ENCODE measurements at places on chromosomes 5 and 9. TPM values are rescaled to one million over a fixed set of nuclear protein-coding genes. Genes with fewer than 3 reads are reported as not detected.

- no peaks in the 10 kb centered on the region for H3K27me3 ChIP-seq
- DNase-seq, result no peak
- H3K27ac ChIP-seq, result no peak overlapping the region
- no peaks in the 10 kb centered on the region for H3K36me3 ChIP-seq
Observed at GRCh38 chr5:21049901-21050300, 1061.9 kb upstream of the CDH18 start.

TXNDC8 gene
- total RNA-seq, result not detected

ANGPTL2 gene
- total RNA-seq, result 19.6 TPM

- no peak for DNase-seq
- H3K27ac ChIP-seq, result no peak overlapping the region
- H3K4me1 ChIP-seq, result no peaks in the 10 kb centered on the region
- no peak overlapping the region for H3K4me3 ChIP-seq
Observed at GRCh38 chr9:137710704-137711103, 91.9 kb downstream of the EHMT1 start.

GRCh38 chr9:111412280-111412679, 71.9 kb downstream of the ECPAS start:
- no peak for DNase-seq
- no peaks in the 10 kb centered on the region for H3K4me1 ChIP-seq
- no peak overlapping the region for H3K27ac ChIP-seq
- H3K27me3 ChIP-seq, result no peaks in the 10 kb centered on the region

CNTLN gene
- total RNA-seq, result 3.5 TPM

NCS1 gene
- total RNA-seq, result 34.7 TPM

FAM78A gene
- total RNA-seq, result 6.2 TPM

SMIM33 gene
- not detected for total RNA-seq

PCDHB10 gene
- total RNA-seq, result 0.21 TPM

TRIM7 gene
- 6.1 TPM for total RNA-seq

GRCh38 chr5:170974461-170974860, 112.6 kb downstream of the RANBP17 start:
- H3K36me3 ChIP-seq, result no peaks in the 10 kb centered on the region
- DNase-seq, result no peak
- H3K4me3 ChIP-seq, result no peak overlapping the region
- no peaks in the 10 kb centered on the region for H3K4me1 ChIP-seq
- no peak overlapping the region for H3K27ac ChIP-seq
- no peaks in the 10 kb centered on the region for H3K27me3 ChIP-seq

DNA sequence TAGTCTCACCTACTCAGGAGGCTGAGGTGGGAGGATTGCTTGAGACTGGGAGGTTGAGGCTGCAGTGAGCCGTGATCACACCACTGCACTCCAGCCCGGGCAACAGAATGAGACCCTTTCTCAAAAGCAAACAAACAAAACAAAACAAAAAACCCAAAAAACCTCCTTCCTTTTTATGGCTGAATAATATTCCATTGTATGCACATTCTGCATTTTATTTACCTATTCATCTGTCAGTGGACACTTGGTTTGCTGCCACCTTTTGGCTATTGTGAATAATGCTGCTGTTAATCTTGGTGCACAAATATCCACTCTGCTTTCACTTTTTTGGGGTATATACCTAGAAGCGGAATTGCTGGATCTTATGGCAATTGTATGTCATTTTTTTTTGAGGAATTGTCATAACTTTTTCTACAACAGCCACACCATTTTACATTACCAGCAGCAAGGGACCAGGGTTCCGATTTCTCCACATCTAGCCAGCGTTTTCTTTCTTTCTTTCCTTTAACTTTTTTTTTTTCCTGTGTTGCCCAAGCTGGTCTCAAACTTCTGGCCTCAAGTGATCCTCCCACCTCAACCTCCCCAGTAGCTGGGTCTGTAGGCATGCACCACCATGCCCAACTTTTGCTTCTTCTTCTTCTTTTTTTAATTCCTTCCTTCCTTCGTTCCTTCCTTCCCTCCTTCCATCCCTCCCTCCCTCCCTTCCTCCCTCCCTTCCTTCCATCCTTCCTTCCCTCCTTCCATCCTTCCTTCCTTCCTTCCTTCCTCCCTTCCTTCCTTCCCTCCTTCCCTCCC, 30.6 kb downstream of the NKX2-5 start:
- peaks cover 7% of the 10 kb centered on the region for H3K4me1 ChIP-seq
- no peak for DNase-seq
- H3K27ac ChIP-seq, result no peak overlapping the region
- H3K27me3 ChIP-seq, result peaks cover 4% of the 10 kb centered on the region
- H3K4me3 ChIP-seq, result no peak overlapping the region

- no peaks in the 10 kb centered on the region for H3K27me3 ChIP-seq
- H3K4me1 ChIP-seq, result no peaks in the 10 kb centered on the region
- no peak overlapping the region for H3K27ac ChIP-seq
- H3K4me3 ChIP-seq, result no peak overlapping the region
- peak; percentile 66 for DNase-seq
Observed at GRCh38 chr5:87300744-87301143, 33.1 kb downstream of the RASA1 start.

DNA sequence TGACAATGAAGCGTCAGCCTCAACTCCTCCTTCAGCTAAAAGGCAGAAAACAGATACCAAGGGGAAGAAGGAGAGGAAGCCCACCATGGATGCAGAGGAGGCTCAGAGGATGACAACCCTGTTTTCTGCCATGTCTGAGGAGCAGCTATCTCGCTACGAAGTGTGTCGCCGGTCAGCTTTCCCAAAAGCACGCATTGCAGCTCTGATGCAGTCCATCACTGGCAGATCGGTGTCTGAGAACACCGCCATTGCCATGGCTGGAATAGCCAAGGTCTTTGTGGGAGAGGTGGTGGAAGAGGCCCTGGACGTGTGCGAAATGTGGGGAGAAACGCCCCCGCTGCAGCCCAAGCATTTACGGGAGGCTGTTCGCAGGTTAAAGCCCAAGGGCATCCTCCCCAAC, 968 bp downstream of the TAF11L11 start:
- no peak overlapping the region for H3K27ac ChIP-seq
- no peak overlapping the region for H3K4me3 ChIP-seq
- no peak for DNase-seq
- no peaks in the 10 kb centered on the region for H3K27me3 ChIP-seq

DNA sequence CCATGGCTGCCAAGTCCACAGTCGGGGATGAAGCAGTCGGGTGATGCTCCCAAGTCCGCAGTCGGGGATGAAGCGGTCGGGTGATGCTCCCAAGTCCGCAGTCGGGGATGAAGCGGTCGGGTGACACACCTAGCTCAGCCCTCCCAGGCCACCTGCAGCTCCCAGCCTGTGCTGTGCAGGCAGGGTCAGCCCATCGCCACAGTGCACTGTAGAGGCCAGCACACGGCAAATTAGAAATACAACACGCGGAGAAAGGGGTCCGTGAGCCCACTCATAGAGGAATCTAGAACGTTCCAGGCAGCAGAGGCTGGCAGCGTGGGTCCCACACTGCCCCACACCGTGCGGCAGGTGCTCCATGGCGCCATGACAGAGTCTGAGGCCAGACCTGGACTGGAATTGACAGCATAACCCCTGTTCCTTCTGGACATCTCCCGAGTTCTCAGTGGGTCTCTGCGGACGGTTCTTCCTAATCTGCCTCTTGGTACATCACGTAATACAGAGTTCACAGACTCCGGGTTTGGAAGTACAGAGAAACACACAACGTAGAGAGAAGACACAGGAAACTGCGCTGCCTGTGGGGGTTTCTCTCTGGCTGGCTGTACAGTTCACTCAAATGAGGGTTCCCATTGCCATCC, 7.7 kb upstream of the EXOC3 start:
- H3K4me3 ChIP-seq, result no peak overlapping the region
- H3K36me3 ChIP-seq, result no peaks in the 10 kb centered on the region
- H3K4me1 ChIP-seq, result no peaks in the 10 kb centered on the region
- DNase-seq, result no peak
- no peaks in the 10 kb centered on the region for H3K27me3 ChIP-seq
- no peak overlapping the region for H3K27ac ChIP-seq

DNA sequence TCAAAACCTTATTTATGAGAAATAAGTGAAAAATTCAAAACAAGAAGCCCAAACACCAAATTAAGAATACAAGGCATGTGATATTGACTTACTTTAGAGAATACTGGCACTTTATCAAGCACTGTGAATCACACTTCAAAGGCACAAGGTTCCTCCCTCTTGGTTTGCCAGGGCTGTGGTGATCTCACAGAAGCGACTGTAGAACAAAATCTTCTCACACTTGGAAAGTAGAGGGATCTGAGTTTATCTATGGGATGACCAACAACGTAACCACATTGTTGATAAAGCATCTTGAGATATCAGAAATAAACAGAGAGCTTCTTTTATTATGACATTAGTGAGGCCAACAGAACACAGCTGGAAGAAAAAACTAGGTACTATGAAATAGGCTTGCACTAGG, 295.9 kb downstream of the NFIB start:
- H3K4me1 ChIP-seq, result no peaks in the 10 kb centered on the region
- H3K27ac ChIP-seq, result no peak overlapping the region
- H3K4me3 ChIP-seq, result no peak overlapping the region
- no peaks in the 10 kb centered on the region for H3K27me3 ChIP-seq

DNA sequence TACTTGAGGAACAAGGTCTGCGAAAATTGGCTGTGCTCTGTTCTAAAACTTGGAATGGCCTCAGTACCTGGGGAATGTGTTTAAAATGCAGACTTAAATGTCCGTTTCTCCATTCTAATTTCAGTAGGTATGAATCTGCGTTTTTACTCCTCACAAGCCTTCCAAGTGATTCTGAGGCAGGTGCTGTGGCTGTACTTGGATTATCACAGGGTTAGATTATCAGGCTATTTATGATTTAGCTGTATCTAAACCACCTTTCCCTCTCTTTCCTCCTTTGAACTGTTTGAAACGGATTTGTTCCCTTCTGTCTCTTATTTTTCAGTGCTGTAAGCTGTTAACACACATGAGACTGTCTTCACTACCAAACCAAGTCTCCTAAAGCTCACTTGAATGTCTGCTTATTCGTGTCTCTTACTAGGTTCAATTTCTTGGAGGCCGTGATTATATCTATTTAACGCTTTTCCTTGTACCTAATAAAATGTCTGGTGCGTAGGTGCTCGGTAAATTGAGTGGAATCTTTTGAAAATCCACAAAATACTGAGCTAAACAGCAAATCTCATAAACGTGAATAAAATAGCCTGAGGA, 714 bp upstream of the CETN3 start:
- H3K4me3 ChIP-seq, result peak overlapping the region; percentile 89
- peak overlapping the region; percentile 95 for H3K27ac ChIP-seq
- no peaks in the 10 kb centered on the region for H3K36me3 ChIP-seq
- DNase-seq, result no peak

- H3K4me3 ChIP-seq, result peak overlapping the region; percentile 36
- peak overlapping the region; percentile 22 for H3K27ac ChIP-seq
- no peak for DNase-seq
- H3K27me3 ChIP-seq, result no peaks in the 10 kb centered on the region
- H3K4me1 ChIP-seq, result peaks cover 10% of the 10 kb centered on the region
Observed at GRCh38 chr5:95818181-95819147, 4.1 kb downstream of the GLRX start.

TAF11L11 gene
- total RNA-seq, result not detected

DNA sequence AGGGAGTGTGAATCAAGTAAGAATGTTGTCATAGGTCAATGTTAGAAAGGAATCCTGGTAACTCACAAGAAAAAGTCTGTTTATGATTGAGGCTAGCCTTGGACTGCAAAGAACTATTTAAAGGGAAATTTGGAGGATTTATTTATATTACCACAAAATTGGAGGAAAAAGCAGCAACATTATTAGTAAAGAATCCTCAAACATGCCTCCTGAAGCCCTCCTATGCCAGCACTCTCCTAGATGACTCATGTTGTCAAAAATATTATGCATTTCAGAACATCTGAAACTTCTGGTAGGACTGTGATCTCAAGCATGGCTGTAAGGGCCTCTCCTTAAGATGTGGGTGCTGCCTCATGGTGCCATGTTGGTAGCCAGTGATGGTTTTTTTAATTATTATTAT, 628.5 kb downstream of the CHSY3 start:
- H3K4me3 ChIP-seq, result no peak overlapping the region
- no peaks in the 10 kb centered on the region for H3K27me3 ChIP-seq
- no peak overlapping the region for H3K27ac ChIP-seq
- H3K36me3 ChIP-seq, result no peaks in the 10 kb centered on the region

FAM153A gene
- not detected for total RNA-seq

DNA sequence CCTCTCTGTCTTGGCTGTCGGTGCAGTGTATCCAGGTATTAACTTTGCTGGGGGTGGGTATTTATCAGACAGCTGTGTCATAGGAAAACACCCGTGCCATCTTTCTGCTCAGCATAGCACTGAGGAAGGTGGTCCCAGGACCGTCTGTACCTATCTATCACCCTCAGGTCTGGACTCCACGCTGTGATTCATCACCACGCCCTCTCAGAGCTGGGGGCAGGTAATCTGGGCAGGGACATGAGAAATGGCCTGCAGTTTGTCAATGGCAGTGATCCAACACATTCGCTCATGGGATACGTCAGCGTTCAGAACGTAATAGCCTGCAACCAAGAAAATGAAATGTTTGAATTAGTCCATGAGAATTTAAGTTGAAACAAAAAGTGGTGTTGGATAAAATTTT, 151.6 kb upstream of the MAP1B start:
- H3K27ac ChIP-seq, result no peak overlapping the region
- no peak overlapping the region for H3K4me3 ChIP-seq
- H3K4me1 ChIP-seq, result no peaks in the 10 kb centered on the region
- no peaks in the 10 kb centered on the region for H3K27me3 ChIP-seq
- no peaks in the 10 kb centered on the region for H3K36me3 ChIP-seq

PCDHGC4 gene
- total RNA-seq, result 59.3 TPM

GARIN3 gene
- total RNA-seq, result not detected

DNA sequence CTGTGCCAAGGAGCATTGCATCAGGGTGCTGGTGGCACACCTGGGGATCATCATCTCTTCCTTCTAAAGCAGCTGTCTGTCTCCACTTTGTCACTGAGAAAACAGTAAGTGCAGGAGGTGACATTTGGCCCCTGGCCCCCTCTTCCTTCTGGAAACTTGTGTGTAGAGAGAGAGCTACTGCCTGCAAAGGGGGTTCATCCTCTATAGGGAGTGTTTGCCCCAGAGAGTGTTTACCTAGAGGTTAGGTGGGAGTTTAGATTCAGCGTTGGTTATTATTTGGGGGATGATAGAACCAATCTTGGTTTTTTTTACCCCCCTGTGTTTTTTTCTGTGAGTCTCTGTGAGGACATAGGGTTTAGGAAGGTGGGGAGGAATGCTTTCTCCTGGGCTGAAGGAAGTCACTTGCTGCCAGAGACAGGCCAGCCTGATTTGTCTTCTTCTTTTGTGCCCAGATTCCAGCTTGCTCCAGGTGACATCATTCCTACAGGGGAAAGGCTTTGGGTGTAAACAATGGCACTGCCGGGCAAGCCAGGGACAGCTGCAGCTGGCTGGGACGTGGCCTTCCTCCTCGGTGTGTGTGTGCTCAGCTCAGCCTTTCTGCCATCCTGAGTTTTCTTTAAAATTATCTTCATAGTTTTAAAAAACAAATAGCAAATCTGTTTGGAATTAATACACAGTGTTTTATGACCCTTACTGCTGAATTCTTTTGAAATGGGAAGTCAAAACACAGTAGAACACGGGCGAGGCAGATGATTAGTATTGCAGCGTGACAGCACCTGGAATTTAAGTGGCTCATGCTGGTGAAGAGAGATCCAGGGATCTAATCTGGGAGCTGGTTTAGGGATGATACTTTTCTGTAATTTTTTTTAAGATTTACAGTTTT, 24.5 kb downstream of the PRRC2B start:
- no peaks in the 10 kb centered on the region for H3K27me3 ChIP-seq
- H3K4me3 ChIP-seq, result no peak overlapping the region
- H3K27ac ChIP-seq, result peak overlapping the region; percentile 15
- peaks cover 59% of the 10 kb centered on the region for H3K4me1 ChIP-seq
- no peak for DNase-seq

PDGFRB gene
- 341 TPM for total RNA-seq

PDE6A gene
- total RNA-seq, result not detected
